ENCODE measurements at places on chromosomes 5 and 9.

GRCh38 chr5:168978015-168978414 is 322.9 kb downstream of the SLIT3 start:
- DNase-seq, result no peak
- H3K27me3 ChIP-seq, result no peaks in the 10 kb centered on the region
- no peaks in the 10 kb centered on the region for H3K36me3 ChIP-seq
- H3K27ac ChIP-seq, result no peak overlapping the region
- H3K4me1 ChIP-seq, result peaks cover 21% of the 10 kb centered on the region

GRCh38 chr5:108295578-108296368 is 86.1 kb downstream of the FBXL17 start:
- no peaks in the 10 kb centered on the region for H3K27me3 ChIP-seq
- no peak for DNase-seq
- no peak overlapping the region for H3K27ac ChIP-seq
- H3K36me3 ChIP-seq, result no peaks in the 10 kb centered on the region
- no peak overlapping the region for H3K4me3 ChIP-seq

DNA sequence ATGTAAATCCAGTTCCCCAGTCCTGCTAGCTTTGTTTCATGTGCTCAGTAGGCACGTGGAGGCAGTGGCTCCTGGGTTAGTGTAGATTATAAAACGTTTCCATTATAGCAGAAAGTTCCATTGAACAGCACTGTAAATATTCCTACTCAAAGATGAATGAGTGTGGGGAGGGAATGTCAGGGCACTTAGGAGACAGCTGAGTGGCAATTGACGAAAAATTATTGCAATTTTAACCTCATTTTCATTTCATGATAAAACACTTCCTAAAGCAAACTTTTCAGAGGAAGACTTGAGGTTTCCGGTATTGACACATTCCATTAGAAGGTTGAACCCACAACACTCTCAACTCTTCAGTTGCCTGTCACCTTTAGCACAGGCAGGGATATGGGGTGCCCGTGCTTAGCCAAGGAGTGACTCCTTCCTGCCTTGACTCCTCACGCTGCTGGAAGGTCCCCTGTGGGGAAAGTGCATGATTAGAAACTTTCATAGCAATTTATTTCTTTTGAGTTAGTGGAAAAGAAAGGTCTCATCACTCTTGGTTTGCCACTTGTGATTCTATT is 41.2 kb downstream of the SLC46A2 start:
- H3K27ac ChIP-seq, result no peak overlapping the region
- peaks cover 35% of the 10 kb centered on the region for H3K4me1 ChIP-seq
- H3K4me3 ChIP-seq, result no peak overlapping the region
- no peaks in the 10 kb centered on the region for H3K36me3 ChIP-seq
- DNase-seq, result no peak

DNA sequence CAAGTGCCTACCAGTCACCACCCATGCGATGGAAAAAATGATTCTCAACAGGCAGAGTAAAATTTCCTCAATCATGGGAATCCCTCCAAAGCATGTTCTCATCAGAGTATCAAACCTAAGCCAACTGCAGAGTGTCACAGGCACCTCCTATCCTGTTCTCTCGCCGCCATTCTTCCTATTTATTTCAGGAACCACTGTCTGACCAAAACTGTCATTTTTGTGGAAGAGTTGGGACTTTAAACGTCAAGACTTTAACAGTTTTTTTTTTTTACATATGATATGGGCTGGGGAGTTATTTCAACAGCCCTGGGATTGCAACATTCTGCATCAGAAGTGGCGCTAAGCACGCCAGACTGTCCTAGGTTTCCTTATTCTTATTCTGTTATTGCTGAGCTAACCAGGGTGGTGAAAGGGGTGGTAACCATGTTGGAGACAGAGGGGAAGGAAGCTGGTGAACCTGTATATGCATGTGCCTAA is 29.5 kb downstream of the PFDN1 start:
- H3K4me3 ChIP-seq, result no peak overlapping the region
- H3K4me1 ChIP-seq, result no peaks in the 10 kb centered on the region
- no peak for DNase-seq
- no peak overlapping the region for H3K27ac ChIP-seq

GRCh38 chr9:85715587-85715986 is 26.2 kb downstream of the AGTPBP1 start:
- no peak overlapping the region for H3K4me3 ChIP-seq
- no peaks in the 10 kb centered on the region for H3K27me3 ChIP-seq
- H3K4me1 ChIP-seq, result no peaks in the 10 kb centered on the region
- no peak for DNase-seq

GRCh38 chr9:124394167-124394566 is 21.1 kb downstream of the PSMB7 start:
- peaks cover 22% of the 10 kb centered on the region for H3K4me1 ChIP-seq
- DNase-seq, result no peak
- no peak overlapping the region for H3K4me3 ChIP-seq
- H3K36me3 ChIP-seq, result no peaks in the 10 kb centered on the region
- no peaks in the 10 kb centered on the region for H3K27me3 ChIP-seq

DNA sequence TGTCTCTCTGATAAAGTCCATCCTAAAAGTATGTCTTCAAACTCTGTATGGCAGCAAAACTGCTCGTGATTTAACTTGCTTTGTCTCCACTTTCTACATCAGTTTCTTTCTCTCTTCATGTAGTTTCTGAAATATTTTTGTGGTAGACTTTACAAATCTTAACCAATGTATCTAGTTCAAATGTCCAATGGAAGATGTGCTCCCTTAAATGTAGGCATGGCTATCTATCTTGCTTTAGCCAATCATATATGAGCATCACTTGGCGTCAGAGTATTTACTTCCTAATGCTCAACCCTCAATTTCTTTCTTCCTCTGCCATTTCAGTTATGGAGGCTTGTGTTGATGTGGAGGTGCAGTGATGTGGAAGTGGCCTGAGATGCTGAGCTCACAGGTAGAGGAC is 206.1 kb upstream of the ZNF608 start:
- H3K27ac ChIP-seq, result no peak overlapping the region
- H3K36me3 ChIP-seq, result no peaks in the 10 kb centered on the region
- no peak overlapping the region for H3K4me3 ChIP-seq
- no peaks in the 10 kb centered on the region for H3K27me3 ChIP-seq

DNA sequence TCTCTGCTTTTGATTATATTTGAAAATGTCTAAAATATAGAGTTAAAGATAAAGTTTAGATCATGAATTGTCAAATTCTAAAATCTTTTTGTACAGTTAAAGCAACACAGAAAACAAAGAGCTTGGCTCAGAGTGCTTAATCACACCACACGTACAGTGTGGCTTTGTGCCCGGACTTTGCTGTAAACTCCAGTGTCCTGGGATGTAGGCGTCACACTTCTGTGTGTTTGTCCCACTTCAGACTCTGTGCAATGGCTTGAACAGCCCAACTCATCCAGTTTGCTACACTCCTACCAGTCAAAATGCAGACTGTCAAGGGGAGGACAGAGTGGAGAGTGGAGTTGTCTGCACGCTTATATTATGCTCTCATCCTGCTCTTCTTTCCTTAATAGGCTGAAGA is 45.3 kb downstream of the SMARCA2 start:
- H3K27ac ChIP-seq, result no peak overlapping the region
- H3K4me1 ChIP-seq, result no peaks in the 10 kb centered on the region
- no peaks in the 10 kb centered on the region for H3K36me3 ChIP-seq
- no peaks in the 10 kb centered on the region for H3K27me3 ChIP-seq
- no peak for DNase-seq

GRCh38 chr5:132594170-132594569 is 37.4 kb downstream of the RAD50 start:
- H3K36me3 ChIP-seq, result peaks cover 19% of the 10 kb centered on the region
- DNase-seq, result no peak
- H3K27ac ChIP-seq, result no peak overlapping the region
- H3K4me3 ChIP-seq, result no peak overlapping the region
- no peaks in the 10 kb centered on the region for H3K27me3 ChIP-seq

- H3K36me3 ChIP-seq, result no peaks in the 10 kb centered on the region
- no peak overlapping the region for H3K27ac ChIP-seq
- H3K4me3 ChIP-seq, result no peak overlapping the region
- H3K27me3 ChIP-seq, result no peaks in the 10 kb centered on the region
Observed at GRCh38 chr9:136625101-136626065, 37.3 kb upstream of the EGFL7 start.

DNA sequence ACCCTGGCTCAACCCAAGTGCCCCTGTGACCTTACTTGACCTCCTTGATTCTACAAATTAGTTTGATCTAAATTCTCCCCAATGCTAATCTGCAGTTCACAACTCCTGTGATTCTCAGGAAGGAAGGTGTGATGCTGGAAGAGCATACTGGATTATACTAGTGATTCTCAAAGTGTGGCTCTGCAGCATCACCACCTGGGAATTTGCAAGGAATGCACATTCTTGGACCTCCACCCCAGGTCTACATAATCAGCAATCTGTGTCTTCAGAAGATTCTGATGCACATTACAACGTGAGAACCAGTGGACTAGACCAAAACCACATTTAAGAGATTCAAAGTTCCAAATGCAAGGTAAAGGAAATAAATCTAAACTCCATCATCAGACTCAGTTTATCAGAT is 198.6 kb downstream of the AGTPBP1 start:
- no peaks in the 10 kb centered on the region for H3K27me3 ChIP-seq
- peaks cover 9% of the 10 kb centered on the region for H3K4me1 ChIP-seq
- no peak overlapping the region for H3K4me3 ChIP-seq
- no peaks in the 10 kb centered on the region for H3K36me3 ChIP-seq

DNA sequence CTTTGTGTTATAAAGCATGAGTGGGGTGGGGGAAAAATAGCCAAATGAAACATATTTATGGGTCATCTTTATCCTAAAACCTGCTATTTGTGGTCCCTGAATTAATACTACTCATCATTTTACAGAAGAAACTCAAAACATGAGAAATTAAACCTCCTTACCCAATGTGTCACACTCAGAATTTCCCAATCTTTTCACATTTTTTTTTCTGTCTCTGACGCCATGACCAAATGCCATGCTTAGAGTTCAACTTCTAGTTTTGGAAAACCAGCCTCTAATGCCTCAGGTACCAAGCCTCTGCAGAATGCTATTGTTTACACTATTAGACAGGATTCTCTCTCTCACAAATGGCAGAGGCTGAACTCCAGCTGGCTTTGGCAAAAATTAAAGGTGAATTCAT is 505.5 kb upstream of the WWC1 start:
- no peaks in the 10 kb centered on the region for H3K36me3 ChIP-seq
- H3K4me3 ChIP-seq, result no peak overlapping the region
- no peaks in the 10 kb centered on the region for H3K27me3 ChIP-seq

GRCh38 chr5:54936201-54936600 is 49.2 kb downstream of the ESM1 start:
- H3K36me3 ChIP-seq, result no peaks in the 10 kb centered on the region
- H3K27me3 ChIP-seq, result no peaks in the 10 kb centered on the region
- no peak overlapping the region for H3K4me3 ChIP-seq
- no peak overlapping the region for H3K27ac ChIP-seq

- H3K27ac ChIP-seq, result 0 out of 2 replicates have a peak overlapping the region, but pooled peaks have one; percentile 39
- no peaks in the 10 kb centered on the region for H3K4me1 ChIP-seq
- H3K27me3 ChIP-seq, result no peaks in the 10 kb centered on the region
- no peak for DNase-seq
- no peak overlapping the region for H3K4me3 ChIP-seq
- H3K36me3 ChIP-seq, result peaks cover 19% of the 10 kb centered on the region
Observed at GRCh38 chr9:100294341-100294740, 58.4 kb downstream of the TEX10 start.

GRCh38 chr9:116345817-116346216 is 192.2 kb downstream of the PAPPA start:
- H3K27ac ChIP-seq, result no peak overlapping the region
- no peaks in the 10 kb centered on the region for H3K27me3 ChIP-seq
- no peaks in the 10 kb centered on the region for H3K36me3 ChIP-seq

- H3K4me3 ChIP-seq, result no peak within 1 kb of the TSS
- peak; percentile 33 for DNase-seq
- no peaks in the 10 kb centered on the region for H3K36me3 ChIP-seq
- H3K27me3 ChIP-seq, result no peaks in the 10 kb centered on the region
- H3K4me1 ChIP-seq, result peaks cover 12% of the 10 kb centered on the region
- no peak within 1 kb of the TSS for H3K27ac ChIP-seq
Observed at GRCh38 chr9:87882627-87883026, at the start of gene SPATA31E1. TSS of gene SPATA31E1 (plus strand) at chr9:87882877. CDS start at chr9:87882892, 15 bp downstream.

- H3K36me3 ChIP-seq, result no peaks in the 10 kb centered on the region
- DNase-seq, result no peak
- H3K4me1 ChIP-seq, result peaks cover 8% of the 10 kb centered on the region
- no peak overlapping the region for H3K27ac ChIP-seq
- no peaks in the 10 kb centered on the region for H3K27me3 ChIP-seq
Observed at GRCh38 chr9:99896119-99896518, 10.3 kb upstream of the STX17 start.

GRCh38 chr5:423626-424261 is 19.2 kb upstream of the EXOC3 start:
- H3K4me3 ChIP-seq, result no peak overlapping the region
- no peaks in the 10 kb centered on the region for H3K27me3 ChIP-seq
- H3K4me1 ChIP-seq, result no peaks in the 10 kb centered on the region

GRCh38 chr5:1004461-1005248 is 3.9 kb upstream of the NKD2 start:
- no peaks in the 10 kb centered on the region for H3K36me3 ChIP-seq
- H3K4me3 ChIP-seq, result peak overlapping the region; percentile 62
- H3K27me3 ChIP-seq, result peaks cover 64% of the 10 kb centered on the region
- peak; percentile 72 for DNase-seq
- no peaks in the 10 kb centered on the region for H3K4me1 ChIP-seq
- H3K27ac ChIP-seq, result no peak overlapping the region

GRCh38 chr5:19855453-19855852 is 132.5 kb downstream of the CDH18 start:
- H3K36me3 ChIP-seq, result no peaks in the 10 kb centered on the region
- no peak overlapping the region for H3K4me3 ChIP-seq
- H3K27me3 ChIP-seq, result no peaks in the 10 kb centered on the region
- H3K27ac ChIP-seq, result no peak overlapping the region
- H3K4me1 ChIP-seq, result peaks cover 10% of the 10 kb centered on the region
- no peak for DNase-seq

- H3K4me3 ChIP-seq, result no peak overlapping the region
- H3K4me1 ChIP-seq, result peaks cover 9% of the 10 kb centered on the region
- no peaks in the 10 kb centered on the region for H3K27me3 ChIP-seq
- H3K36me3 ChIP-seq, result no peaks in the 10 kb centered on the region
- DNase-seq, result no peak
Observed at GRCh38 chr9:136946228-136947027, 1.4 kb downstream of the C8G start.

- no peaks in the 10 kb centered on the region for H3K36me3 ChIP-seq
- H3K27me3 ChIP-seq, result no peaks in the 10 kb centered on the region
- H3K27ac ChIP-seq, result peak overlapping the region; percentile 21
Observed at GRCh38 chr5:142441616-142442015, 116.8 kb upstream of the SPRY4 start.

DNA sequence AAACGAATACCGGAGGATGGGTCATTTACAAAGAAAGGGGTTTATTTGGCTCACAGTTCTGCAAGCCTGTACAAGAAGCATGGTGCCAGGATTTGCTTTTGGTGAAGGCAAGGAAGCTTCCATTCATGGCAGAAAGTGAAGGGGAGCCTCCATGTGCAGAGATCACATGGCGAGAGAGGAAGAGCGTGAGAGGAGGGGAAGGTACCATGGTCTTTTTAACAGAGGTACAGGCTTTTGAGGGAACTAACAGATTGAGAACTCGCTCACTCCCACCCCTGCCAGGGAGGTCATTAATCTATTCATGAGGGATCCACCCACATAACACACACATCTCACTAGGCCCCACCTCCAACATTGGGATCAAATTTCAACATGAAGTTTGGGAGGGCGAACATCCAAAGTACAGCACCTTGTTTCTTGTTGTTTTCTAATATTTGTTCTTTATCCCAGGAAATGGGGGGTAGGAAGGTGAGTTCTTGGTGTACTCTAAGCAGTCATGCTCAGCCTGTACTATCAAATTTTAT is 18.5 kb downstream of the TMC1 start:
- DNase-seq, result peak; percentile 28
- H3K36me3 ChIP-seq, result no peaks in the 10 kb centered on the region
- H3K27me3 ChIP-seq, result no peaks in the 10 kb centered on the region

GRCh38 chr9:130030651-130031127 is 12.3 kb downstream of the FNBP1 start:
- H3K27ac ChIP-seq, result no peak overlapping the region
- DNase-seq, result no peak
- H3K4me1 ChIP-seq, result peaks cover 3% of the 10 kb centered on the region
- no peak overlapping the region for H3K4me3 ChIP-seq
- no peaks in the 10 kb centered on the region for H3K27me3 ChIP-seq
